ENCODE measurements at places on chromosomes 5 and 9.

GRCh38 chr5:17412760-17413671 is 85.0 kb upstream of the TAF11L2 start:
- peak; percentile 21 for DNase-seq

DNA sequence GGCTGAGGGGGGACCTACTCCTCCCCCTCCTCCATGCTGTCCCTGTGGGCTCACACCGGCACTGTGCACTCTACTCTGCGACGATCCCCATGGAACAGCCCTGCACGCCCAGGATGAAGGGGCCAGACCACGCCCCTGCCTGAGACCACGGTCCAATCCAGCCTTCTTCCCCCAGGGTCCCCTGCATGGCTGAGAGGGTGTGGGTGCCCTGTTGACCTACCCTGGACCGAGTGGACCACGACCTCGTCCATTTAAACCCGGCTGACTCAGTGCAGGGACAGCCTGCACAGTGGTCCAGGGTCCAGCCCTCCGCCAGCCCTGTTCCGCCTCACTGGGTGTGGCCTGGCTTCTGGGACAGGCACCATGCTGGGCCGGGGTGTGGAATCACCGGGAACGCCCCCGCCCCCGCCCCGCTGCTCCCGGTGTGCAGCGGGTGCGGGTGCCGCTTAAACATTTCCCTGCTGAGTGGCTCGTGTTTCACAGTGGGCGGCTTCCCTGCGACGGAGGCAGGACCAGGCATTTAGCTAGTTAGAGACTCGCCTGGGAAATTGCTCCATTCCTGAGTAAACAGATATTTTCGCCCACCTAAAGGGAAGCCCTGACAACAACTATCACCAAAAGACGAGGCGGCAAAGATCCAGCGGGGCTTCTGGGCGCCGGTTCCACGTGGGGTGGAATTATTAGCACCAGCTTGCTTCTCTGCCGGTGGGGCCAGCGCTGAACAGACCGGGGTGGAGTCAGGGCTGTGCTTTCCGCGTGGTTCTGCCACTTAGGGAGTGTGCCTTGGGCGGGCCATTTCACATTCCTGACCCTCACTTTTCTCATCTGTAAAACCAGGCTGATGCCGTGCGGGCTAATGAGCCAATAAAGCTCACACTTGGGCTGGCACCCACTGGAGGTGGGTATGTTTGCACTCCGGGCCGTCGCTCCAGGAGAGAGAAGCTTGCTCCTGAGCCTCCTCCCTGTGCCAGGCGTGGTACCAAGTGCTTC is 22.6 kb downstream of the DBH start:
- peak; percentile 24 for DNase-seq

DNA sequence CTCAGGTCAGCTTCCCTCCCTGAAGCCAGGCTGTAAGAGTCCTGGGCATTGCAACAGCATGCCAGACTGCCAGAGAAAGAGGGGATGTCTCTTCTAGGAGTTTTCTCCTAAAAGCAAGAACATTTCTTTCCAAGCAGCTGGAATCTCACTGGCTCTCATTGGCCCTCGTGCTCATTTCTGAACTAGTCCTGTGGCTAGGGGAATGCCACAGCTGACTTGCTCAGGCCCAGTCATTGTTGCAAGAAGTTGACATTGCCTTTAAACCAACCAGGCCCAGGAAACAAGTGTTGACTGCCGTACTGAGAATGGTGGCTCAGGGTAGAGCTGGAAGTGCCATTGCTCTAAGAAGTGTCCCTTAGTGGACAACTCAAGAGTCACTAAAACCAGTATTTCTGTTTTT is 15.0 kb upstream of the CEP120 start:
- no peak for DNase-seq

DNA sequence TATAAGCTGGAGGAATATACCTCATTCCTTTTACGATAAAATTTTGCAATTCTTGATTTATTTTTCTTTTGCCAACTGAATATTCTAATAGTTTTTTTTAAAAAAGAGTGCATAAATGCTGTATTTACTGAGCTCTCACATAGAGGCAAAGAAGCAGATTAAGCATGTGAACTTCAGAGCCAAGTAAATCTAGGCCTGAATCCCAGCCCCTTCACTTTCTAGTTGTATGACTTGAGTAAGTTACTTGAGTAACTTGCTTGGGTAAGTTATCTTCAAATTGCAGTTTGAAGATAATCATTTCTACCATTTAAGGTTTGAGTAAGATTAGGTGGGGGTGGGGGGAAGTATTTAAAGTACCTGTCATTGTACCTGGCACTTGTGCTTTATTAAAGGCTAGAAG is 21.8 kb downstream of the LURAP1L start:
- no peak for DNase-seq

GRCh38 chr9:19378647-19379046 is 1.4 kb downstream of the RPS6 start:
- DNase-seq = no peak

- DNase-seq = no peak
Observed at GRCh38 chr5:154288145-154288544, 97.6 kb downstream of the GALNT10 start.

DNA sequence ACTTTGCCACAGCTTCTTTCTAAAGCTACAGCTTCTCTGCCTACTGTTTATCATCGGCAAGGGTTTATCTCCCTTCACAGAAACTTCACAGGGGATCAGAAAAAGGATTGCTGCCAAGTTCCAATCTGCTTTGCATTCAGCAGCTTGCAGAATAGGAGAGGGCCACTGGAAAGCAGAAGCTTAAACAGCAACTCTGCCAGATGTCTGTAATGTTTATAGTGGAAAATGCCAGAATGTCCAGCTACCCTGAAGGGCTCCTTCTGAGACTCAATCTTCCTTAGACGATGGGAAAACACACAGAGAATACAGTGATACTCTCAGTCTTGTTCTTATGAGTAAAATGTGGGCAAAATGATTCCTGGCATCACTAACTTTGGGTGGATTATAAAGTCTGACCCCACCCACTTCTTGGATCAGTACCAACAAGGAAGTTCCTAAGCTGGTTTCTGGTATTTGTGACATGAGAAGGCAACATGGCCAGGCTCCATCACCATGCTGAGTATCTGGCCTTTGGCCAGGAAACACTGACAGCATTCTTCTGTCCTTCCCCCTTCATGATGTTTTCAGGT is 19.0 kb downstream of the STOM start:
- peak; percentile 83 for DNase-seq

DNA sequence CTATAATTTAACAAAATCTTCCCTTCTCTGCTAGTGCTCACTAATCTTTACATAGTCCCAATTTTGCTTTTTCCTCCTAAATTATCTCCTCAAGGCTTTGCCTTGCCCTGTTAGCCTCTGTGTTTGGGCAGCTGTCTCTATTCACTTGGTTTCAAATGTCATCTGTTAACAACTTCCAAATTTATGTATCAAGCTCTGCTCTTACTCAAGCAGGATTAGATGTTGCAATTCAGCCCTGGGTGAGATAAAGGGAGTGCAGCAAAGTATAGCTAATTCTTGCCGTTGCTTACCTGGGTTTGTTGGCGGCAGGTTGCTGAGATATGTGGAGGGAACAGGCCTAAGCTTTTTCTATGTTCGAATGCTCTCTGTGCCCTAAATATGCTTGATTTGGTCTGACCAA is 483.8 kb downstream of the DMAC1 start:
- DNase-seq = no peak

DNA sequence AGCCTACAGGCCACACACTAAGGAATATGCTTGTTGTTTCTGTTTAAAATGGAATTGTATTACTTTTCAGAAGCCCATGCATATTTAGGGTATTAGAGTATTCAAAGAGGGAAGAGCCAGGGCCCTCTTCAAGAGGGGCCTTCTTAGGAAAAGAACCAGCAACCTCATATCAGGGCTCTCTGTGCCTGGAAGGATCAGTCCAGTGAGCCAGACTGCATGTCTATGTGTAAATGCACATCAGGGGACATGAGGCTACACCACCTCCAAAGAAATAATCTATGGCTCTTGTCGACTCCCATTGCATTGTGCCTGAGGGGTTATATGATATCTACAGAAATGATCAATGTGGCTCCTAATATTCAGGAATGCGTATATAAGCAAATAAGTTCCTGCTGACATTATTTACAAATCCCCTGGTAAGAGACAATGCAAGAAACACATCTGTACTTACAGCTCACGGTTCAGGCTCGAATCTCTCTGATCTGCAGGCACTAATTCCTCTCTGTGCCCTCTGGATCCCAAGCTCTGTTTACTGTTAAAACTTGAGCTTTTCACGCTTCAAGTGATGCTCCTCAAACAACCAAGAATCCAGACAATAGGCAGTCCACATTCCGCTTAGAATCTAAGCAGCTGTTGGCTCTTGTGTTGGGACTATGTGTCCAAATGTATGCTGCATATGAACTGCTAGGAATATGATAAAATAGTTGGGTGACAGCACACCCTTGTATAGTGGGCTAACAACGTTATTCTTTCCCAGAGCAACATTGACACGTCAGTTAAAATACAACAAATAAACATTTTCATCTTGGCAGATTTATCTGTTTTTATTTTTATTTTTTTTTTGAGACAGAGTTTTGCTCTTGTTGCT is 150.2 kb upstream of the KLF9 start:
- no peak for DNase-seq

DNA sequence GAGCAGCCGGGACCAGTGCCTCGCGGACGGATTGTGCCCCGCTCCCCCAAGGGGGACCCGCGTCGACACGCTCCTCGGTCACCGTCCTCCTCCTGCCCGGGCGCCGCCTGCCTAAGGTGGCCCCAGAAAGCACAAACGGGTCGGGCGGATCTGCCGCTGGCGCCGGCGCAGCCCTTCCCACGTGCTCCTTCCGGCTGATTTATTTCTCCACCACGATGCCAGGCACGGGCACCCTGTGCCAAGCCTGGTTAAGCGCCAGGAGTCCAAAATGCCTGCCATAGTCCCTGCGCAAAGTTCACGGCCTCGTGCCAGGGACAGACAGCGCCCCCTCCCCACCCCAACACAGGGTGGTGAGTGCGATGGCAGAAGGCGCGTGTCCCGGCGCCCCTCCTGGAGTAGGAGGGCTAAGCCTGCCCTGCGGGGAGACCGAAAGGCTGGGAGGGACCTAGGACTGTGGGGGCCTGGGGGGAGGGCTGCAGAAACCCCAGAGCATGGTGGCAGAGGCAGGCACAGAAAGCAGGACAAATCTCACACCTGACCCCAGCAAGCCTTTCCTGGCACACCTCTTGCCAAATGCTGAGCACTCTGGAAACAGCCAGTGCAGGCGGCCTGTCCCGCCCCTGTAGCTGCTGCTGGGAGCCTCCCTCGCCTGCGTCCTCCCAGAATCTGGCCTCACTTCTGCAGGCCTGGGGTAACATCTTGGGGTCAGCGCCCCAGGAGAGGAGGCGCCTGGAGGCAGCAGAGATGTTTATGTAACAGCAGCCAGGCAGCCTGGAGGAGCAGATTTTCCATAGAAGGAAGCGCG is 1.1 kb upstream of the NOTCH1 start:
- DNase-seq = peak; percentile 66

- peak; percentile 82 for DNase-seq
Observed at GRCh38 chr5:57468481-57469163, 14.0 kb downstream of the ACTBL2 start.

DNA sequence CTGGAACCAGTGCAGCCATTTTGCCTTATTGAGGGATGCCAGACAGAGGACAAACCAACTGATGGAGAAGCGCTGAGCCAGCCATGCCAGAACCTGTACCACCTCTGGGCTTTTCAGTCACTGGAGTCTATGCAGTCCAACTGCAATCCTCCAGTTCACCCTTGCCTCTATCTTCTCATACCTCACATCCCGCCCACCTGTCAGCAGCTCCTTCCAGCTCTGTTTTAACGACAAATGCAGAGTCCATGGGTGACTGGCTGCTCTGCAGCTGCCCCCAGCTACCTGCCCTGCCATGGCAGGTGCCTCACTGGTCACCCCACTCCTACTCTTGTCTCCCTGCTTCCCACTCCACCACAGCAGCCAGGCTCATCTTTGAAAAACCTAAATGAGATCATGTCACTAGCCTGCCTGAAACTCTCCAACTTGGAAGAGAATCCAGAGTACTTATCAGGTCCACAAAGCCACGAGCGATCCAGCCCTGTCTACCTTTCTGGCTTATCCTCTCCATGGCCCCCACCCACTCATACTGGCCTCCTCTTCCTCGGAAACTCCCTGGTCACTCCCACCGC is 14.0 kb upstream of the ACSL6 start:
- DNase-seq = no peak

- peak; percentile 58 for DNase-seq
Observed at GRCh38 chr5:76590027-76590426, 33.2 kb downstream of the F2RL2 start.

Measured in epithelial cell of esophagus (primary cell).